Fibroblast of villous mesenchyme (primary cell): ENCODE measurements at places on chromosomes 12 and 14.

- peak; percentile 92 for DNase-seq
Measured at GRCh38 chr12:124545508-124546418, 21.6 kb downstream of the NCOR2 start.

DNA sequence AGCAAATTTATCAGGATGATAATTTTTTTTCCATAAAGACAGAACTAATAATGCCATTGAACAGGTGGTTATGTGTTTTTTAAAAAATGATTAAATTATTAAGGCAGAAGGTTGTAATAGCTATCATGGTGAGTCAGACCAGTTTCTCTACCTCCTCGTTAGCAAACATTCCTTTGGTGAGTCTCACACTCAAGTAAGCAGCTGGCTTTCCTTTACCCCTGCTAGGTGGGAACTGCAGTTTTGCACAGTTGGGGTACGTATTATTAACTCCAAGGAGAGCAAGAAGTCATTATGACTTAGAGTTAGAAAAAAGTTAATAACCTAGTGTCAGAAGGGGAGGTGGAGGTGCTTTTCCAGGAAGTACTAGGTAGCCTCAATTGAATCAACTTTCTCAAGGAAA, 165.3 kb downstream of the SNAPC1 start:
- no peak for DNase-seq

DNA sequence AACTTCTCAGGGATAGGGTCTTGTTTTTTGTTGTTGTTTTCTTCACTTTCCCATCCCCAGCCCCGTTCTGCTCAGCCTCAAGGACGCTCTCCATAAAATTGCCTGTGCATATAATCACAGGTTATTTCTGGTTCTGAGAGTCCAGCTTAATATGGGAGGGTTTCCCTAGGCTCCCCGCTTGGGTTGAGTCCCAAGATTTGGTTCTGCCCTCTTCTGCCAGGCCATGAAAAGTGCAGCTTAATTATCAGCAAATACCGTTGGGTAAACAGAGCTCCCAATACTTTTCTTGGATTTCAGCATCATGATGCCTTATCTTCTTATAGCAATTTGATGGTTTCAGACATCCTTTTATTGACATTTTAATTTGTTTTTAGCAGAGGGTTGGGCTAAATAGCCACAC, 75.6 kb downstream of the GRIN2B start:
- DNase-seq, result no peak

GRCh38 chr14:73795974-73796373, 55.7 kb upstream of the PTGR2 start:
- no peak for DNase-seq

DNA sequence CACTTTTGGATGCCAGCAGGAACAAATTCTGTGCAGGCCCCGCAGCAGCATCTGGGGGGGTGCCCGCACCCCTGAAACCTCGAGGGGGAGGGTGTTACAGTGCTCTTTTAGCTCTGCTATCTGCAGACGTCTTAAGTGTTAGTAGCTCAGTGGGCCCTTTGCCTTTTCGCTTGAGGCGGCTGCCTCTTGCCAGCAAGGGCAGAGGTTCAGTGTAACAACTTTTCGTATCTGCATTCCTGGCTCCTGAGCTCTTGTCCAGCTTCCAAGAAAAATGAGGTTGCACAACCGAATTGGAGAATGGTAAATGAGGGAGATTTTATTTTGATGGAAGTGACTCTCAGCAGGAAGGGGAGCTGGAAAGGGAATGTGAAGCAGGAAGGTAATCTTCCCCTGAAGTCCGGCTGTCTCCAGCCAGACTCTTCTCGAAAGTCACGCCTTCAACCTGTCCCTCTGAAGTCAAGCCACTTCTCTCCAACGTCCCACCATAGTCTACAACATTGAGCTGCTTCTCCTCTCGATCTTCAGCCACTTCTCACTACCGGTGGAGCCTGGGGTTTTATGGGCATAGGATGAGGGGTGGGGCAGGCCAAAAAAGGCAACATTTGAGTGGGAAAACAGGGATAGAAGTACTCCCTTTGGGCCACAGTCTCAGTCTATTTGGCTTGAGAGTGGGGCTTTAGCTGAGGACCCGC, 17.8 kb downstream of the TAS2R50 start:
- DNase-seq, result peak; percentile 82

- no peak for DNase-seq
Measured at GRCh38 chr14:57714487-57714931, 151.4 kb downstream of the SLC35F4 start.

DNA sequence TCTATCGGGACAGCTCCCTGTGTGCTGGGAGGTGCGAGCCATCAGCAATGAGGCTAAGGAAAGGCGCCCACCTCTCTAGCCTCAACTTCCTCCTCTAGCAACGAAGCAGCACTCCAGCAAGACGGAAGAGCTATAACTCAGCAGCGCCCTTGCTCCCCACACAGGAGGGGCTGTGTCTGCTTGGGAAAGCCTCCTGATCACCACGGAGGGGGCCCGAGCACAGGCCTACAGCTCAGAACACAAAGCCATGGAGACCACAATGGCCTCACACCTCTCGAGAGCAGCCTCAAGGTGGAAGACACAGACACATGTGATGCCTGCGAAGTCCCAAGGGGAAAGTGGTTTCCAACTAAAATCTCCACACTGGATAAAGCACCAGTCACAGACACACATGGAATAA, 60.4 kb downstream of the CDC42BPB start:
- no peak for DNase-seq

- DNase-seq, result no peak
Measured at GRCh38 chr12:107859367-107859766, 84.9 kb downstream of the ASCL4 start.

GRCh38 chr12:3138941-3139511, 61.8 kb downstream of the TSPAN9 start:
- DNase-seq, result no peak

GRCh38 chr14:100238419-100239210, at the start of gene YY1:
Gene YY1, plus strand, starts transcription at chr14:100239144. Its CDS starts 101 bp downstream, at chr14:100239245.
- DNase-seq, result peak; percentile 98

DNA sequence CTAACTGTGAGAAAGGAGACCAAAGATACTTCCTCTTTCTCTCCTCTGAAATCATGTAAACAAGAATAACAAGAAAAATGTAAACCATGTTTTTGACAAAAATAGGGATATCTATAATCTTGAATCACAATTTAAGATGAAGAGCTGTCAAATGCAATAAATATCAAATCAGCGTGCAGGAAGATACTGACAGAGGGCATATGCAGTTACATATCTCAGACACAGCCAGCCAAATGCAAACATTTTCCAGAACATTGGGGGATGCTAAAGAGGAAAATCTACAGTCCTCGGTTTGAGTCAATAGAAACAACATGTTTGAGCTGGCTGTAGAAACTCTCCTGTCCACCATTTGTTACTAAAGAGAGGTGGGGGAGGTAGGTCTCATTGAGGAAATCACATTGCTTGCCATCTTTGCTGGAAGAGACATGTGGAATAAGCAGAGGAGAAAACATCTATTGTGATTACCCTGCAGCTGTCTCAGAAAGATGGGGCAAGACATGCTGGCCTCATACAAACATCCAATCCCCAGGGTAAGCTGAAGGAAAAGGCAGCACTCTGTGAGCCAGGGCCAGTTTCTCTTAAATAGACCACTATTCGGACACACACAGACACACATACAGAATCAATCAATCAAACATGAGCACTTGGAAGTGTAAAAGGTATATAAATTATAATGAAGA, 43.5 kb downstream of the CNTN1 start:
- DNase-seq, result no peak

DNA sequence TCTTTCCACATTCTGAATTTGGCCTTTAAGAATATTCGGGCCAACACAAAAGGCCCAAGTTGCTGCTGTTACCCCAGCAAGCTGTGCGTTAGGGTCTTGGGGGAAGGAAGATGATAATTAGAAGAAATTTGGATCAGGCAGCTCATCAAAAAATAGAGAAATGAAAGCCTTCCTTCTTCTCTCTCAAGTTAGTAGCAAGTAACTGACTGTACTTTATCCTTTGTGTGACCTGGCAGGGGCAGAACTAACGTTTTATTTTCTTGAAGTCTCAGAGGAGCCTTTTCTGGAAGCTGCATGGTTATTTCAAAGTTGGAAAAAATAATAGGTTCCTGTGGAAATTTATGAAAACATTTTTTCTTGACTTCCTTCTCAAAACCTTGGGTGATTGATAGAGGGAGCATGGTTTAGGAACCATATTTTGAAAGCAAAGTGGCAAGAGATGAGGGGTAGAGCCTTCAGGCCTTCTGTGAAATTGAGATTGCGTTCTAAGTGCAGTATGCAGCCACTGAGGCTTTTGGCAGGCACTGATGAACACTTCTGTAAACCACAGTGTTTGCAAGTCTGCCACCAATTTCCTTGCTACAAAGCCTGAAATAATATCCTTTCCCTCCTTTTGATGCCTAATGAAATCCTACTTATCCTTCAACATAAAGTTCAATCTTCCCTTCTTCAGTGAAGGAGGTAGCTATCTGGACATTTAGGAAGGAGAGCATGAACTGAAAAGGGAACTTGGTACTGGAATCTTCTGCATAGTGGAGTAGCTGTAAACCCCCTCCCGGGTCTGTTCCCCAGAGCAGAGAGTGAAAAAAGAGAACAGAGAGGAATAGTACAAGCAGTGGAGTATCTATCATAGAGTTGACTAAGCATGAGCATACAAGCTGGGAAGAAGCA, 123.2 kb downstream of the FGD4 start:
- DNase-seq, result no peak

DNA sequence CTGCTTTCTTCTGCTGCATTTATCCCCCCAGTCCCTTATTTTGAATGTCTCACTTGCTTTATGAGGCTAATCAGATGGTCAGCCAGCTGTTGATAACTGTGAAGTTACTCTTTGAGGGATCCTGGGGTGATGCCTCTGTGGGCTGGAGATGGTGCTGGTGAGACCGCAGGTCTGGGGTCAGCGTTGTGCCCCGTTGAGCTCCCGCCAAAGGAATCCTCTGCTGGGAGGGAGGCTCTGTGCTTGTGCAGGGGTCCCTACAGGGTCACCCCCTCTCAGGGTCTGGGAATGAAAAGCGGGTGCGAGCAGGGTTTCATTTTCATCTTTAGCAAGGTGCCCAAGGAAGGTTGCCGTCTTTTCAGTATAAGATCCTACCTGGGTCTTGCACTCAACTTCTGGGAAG, 161.2 kb upstream of the RTL1 start:
- DNase-seq, result no peak

GRCh38 chr12:131264635-131265034, 310.9 kb downstream of the ADGRD1 start:
- DNase-seq, result no peak

DNA sequence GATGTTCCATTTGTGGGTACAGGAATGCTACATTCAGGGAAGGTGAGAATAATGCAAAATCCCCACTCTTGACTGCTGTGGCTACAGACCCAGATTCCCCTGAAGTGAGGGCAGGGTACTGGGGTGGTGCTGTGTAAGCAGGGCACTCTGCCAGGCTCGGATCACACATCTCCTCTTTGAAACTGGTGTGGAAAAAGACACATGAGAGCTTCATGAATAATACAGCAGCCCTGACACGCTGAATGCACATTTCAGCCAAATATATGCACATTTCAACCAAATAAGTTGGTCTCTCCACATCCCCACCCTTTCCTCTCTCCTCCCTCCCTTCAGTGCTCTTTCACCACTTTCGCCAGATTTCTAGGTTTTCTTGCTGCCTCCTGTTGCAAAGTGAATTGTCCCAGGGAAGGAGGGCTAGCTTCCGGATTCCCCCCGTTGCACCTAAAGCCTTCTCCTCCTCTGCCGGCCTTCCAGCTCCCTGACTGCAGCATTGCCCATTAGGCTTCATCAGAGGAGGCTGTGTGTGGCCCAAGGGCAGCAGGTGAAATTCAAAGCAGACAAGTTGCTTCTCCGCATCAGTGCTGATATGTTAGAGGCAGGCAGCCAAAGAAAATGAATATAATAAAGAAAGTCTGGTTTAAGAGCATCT, 118.2 kb upstream of the TMCC3 start:
- DNase-seq, result no peak

DNA sequence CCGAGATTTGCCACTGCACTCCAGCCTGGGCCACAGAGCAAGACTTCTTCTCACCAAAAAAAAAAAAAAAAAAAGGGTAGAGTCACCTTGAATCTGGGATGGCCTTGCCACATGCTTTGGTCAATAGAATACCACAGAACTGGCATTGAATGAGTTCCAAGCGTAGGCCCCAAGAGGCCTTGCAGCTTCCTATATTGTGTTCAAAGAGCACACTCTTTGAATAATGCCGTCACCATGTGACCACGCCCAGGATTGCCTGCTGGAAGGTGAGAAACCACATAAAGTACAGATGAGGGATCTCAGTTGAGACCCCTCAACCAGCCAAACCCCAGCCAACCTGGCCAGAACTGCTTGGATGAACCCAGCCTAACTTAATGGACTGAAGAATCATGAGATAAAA, 239.2 kb upstream of the AMIGO2 start:
- DNase-seq, result no peak

DNA sequence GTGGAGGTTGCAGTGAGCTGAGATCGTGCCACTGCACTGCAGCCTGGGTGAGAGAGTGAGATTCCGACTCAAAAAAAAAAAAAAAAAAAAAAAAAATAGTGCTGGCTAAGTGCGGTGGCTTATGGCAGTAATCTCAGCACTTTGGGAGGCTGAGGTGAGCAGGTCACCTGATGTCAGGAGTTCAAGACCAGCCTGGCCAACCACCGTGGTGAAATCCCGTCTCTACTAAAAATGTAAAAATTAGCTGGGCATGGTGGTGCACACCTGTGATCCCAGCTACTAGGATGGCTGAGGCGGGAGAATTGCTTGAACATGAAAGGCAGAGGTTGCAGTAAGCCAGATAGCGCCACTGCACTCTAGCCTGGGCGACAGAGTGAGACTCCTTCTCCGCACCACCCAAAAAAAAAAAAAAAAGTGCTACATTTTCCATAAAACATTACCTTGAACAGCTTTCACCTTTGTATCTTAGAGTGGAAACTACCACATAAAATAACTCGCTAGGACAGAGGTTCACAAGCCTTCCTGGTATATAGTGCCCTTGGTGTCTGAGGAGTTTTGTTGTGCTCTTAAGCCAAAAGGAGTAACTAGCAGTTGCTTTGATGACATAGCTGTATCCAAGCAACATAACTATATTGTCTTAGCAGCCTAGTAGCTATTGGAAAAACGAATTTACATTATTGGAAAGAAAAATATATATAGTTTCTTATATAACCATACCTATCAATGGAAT, 11.1 kb downstream of the PTGES3 start:
- no peak for DNase-seq

GRCh38 chr12:121296618-121297434, at the start of gene CAMKK2:
Gene CAMKK2, minus strand, starts transcription at chr12:121296709. Its CDS starts 22,183 bp downstream, at chr12:121274526.
- DNase-seq, result peak; percentile 77
